ENCODE measurements at places on chromosomes 4 and X.

GRCh38 chrX:133373386-133374079 lies 41.8 kb downstream of the GPC4 start:
- DNase-seq, result no peak

GRCh38 chrX:109959356-109959871 lies 43.5 kb upstream of the TMEM164 start:
- DNase-seq, result peak; percentile 52

DNA sequence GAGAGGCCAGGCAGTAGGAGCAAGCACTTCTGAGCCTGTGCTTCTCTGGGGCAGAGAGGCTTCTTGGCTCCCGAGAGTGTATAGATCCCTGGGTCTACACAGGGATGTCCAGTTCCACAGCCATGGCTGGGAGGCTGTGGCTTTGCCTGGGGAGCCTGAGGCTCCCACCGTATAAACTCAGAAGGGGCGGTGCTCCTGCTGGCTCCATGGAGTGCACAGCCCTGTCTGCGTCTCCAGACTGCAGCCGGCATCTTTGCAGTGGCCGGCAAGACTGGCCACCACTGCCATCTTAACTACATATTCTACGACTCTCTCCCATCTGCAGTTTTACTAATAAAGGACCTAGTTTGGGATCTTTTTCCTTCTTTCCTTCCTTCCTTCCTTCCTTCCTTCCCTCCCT lies 1253.8 kb downstream of the C4orf33 start:
- no peak for DNase-seq

DNA sequence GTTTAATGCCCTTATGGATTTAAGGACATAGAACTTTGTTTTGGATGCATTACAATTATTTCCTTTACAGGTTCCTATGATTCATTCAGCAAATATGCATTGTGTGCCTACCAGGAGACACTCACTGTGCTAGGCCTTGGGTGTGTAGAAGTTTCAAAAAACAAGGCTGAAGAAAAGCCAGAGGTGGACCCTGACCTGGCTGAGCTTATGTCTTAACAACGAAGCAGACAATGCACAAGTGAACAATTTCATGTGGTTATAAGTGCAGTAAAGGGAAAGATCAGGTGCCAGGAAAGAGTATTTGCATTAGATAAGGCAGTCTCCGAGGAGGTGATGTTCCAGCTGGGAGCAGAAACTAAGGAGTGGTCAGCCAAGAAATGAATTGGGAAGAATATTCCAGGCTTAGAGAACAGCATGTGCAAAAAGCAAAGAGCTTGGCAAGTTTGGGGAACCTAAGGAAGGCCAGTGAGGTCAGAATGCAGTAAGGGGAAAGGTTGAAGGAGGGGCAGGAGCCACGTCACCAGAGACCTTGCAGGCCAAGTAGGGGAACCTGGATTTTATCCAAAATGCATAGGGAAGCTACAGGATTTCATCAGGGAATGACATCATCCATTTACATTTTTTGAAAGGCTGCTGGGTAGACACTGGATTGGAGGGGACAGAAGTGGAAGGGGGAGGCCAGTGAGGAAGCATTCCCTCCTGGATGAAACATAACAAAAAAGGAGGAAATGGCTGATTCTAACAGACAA lies 193.6 kb downstream of the SOWAHB start:
- peak; percentile 64 for DNase-seq

- DNase-seq, result no peak
Measured at GRCh38 chr4:2387829-2388228, 30.6 kb downstream of the ZFYVE28 start.

All from M059J (cell line).